ENCODE measurements at places on chromosomes 3 and 15.

DNA sequence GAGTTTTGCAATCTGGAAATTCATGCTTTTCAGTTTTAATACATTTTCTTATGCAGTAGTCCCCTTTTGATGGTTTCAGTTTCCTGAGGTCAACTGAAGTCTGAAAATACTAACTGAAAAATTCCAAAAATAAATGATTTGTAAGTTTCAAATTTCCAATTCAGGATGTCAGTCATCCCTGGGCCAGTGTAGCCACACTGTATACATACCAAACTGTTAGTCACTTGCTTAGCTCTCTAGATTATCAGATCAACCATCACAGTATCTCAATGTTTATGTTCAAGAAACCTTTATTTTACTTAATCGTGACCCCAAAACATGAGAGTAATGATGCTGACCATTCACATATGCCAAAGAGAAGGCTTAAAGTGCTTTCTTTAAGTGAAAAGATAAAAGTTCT, 715.5 kb downstream of the GBE1 start:
- no peak for DNase-seq

GRCh38 chr3:38519651-38520050, 23.5 kb downstream of the EXOG start:
- DNase-seq: no peak

DNA sequence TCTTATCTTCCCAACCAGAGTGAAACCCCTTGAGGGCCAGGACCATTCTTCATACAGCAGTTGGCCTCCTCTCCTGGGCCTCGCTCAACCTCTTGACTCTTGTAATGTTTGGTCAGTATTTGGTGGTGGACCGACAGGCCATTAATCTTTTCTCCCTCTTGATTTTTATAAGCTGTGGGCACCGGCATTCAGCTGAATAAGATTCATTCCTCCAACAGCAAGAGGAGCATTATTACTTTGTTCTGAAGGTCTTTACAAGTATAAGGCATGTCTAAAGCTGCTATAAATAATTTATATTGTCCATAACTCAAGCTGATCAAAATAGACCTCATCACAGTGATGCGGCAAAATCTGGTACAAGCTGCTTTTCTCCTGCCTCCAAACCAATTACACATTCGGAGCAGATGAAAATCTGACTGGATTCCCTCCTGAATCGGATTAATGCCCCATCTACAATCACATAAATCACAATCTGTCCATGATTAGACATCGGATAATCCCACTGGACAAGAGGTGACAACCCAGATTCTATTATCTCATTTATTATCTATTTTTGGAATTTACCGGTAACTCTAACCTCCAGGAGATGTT, 8.4 kb upstream of the ISL2 start:
- no peak for DNase-seq

DNA sequence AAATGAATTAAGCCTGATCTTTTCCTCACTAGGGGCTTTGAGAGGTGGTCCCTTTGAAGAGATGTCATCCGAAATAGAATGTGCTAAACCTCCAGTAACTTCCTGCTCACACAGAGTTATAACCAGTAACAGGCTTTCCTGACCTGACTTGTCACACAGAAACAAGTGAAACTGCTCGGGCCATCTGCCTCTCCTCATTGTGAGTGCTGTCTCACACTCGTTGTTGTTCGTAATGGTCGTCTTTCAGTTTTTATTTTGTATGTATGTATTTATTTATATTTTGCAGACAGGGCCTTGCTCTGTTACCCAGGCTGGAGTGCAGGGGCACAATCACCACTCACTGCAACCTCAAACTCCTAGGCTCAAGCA, 24.0 kb downstream of the ACSBG1 start:
- no peak for DNase-seq

- DNase-seq: peak; percentile 70
Observed at GRCh38 chr3:129892857-129893580, 492 bp downstream of the TMCC1 start.

All from NCI-H187 (cell line).